ENCODE measurements at places on chromosomes 11 and 22.

DNA sequence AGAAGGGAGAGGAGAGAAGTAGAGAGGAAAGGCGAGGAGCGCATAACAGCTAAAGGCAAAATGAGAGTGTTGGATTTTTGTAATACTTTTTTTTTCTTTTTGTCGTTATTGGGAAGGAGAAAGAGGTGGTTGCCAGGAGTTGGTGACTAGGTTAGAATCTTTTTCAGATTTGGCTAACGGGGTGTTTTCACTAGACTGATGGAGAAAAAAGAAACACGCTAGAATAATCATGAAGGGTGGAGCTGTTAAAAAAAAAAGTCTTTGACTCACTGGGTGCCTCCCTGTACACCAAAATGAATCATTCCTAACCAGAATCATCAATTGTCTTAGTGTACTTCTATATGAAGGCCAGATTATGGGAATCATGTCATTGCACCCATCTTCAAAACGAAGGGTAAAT is 12.7 kb downstream of the BLID start:
- DNase-seq: no peak

DNA sequence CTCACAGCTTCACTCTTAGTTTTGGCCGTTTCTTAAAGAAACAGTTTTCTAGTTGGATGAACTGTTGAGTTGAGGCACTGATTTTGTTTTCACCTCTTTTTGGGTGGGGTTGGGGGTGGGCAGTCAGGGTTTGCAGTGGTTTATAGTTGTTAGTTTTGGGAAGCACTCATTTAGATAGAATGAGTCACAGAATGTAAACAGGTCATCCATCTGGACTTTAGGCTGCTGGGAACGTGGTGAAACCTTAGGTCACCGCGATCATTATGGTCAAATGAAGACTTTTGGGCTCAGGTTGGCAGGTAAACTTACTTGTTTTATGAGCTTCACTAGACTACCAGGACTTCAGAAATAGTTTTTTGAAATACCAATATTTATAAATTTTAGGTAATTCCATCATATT is 48.4 kb downstream of the CSTPP1 start:
- DNase-seq: no peak

GRCh38 chr11:36041988-36042611 is 98.2 kb downstream of the LDLRAD3 start:
- DNase-seq: no peak

DNA sequence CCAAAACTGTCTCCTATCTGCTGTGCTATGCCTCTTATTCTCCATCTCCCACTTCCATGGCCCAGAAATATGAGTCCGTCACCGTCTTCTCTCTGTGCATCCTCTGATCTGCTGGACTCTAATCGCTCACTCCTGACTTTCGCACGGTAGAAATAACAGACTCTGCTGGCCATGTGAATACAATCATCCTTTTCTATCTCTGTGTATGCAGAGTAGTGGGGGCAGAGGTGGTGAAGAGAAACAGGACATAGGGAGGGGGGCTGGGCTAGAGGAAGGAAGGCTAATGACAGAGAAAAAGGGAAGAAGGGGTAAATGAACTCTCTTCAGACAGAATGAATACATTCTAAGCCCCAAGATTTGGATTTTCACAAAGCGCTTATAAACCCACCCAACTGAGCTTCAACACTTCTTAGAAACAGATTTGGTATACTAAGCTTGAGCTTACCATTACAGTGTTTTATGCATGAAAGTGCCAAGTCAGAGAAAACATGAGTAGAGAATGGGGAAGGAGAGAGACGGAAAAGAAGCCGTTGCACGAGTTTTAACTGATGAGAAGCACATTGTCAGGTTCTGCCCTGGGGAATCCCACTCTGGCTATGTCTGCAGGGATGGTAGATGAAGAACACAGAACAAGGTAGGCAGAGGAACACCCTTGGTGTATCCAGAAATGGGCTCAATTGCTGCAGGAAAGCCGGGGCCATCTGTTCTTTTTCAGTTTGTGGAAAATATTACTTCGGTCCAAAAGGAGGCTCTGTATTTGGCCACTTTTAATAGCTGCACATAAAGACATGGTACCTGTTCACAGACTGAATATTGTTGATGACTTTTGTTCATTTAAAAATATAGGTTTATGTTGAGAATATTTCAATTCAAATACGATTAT is 324.7 kb downstream of the ETS1 start:
- no peak for DNase-seq

DNA sequence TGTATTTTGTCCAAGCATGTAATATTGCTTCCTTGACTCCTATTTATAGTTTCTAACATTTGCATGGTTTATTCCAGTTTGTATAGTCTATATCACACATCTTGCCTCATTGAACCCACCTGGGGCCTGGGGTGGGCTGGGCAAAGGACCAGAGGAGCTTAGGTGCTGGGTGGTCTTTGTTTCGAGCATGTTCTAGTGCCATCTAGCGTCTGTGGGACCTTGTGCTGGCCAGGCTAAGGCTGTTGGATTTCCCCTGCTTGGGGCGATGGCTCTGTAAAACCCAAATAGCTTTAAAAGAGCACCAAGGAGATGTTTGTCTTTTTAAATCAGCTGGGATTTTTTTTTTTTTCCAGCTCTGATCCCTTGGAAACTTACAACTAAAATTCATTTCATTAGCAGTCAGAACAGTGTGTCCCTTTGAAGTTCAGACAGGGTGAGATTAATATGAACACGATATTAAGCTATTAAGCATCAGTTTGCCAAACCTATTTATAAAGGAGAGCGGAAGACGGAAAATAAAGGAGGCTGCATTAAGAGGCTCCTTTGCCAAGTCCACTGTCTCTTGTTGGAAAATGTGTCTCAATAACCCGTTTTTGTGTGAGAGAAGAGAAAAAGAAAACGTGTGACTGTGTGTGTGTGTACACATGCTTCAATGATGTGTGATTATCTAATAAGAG is 157.4 kb downstream of the COMMD9 start:
- no peak for DNase-seq

- no peak for DNase-seq
Measured at GRCh38 chr22:41411021-41411851, 29.5 kb downstream of the TEF start.

DNA sequence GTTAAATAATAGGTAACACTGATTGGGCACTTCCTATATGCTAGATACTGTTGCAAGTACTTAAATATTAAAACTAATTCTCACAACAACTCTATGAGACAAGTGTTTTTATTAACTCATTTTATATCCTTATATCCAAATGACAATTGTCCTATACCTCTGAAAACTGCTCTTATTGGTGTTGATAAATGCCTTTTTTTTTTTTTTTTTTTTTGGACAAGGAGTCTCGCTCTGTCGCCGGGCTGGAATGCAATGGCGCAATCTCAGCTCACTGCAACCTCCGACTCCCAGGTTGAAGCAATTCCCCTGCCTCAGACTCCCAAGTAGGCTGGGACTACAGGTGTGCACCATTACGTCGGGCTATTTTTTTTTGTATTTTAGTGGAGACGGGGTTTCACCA is 41.6 kb downstream of the MRTFA start:
- DNase-seq: no peak

DNA sequence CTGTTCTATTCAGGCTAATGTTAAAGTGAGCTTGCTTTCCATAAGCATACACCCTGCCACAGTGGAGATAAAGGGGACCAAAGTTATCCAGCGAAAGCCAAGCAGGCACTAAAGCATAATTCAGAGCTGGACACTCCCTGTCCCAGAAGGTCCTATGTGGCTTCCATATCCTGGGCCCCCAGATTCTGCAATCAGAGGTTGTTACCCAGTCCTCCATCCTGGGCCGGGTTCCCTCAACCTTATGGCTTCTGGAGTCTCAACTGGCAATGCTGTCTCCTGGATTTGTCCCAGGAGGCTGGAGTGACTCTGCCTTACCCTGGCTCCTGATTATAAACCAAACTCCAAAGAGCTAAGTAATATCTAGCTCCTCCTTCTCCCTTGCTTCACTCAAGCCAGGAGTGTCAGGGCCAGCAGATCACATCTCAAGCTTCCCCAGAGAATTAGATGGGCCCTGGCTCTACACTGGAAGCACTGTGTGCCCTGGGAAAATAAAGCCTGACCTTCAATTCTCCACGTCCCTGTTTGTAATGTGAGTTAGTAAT is 14.0 kb upstream of the SMIM35 start:
- DNase-seq: no peak

- DNase-seq: no peak
Measured at GRCh38 chr11:45857961-45858474, 10.7 kb downstream of the CRY2 start.

DNA sequence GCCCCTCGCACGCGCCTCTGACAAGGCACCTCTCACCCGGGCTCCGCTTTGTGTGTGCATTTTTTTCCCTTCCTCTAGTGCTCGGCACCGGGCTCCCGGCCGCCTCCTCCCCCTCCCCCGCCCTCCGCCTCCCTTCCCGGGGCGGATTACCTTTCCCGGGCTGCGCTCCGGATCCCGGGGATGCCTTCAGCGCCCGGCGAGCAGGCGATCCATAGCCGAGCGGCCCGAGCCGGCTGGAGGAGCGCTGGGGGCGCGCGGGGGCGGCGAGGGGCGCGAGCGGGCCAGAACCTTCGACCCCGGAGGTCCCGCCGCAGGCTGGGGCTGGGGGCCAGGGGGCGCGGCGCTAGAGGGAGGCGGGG is 282 bp downstream of the MPPED2 start:
- DNase-seq: no peak

- no peak for DNase-seq
Measured at GRCh38 chr22:22877523-22878210, 9.9 kb upstream of the IGLL5 start.

DNA sequence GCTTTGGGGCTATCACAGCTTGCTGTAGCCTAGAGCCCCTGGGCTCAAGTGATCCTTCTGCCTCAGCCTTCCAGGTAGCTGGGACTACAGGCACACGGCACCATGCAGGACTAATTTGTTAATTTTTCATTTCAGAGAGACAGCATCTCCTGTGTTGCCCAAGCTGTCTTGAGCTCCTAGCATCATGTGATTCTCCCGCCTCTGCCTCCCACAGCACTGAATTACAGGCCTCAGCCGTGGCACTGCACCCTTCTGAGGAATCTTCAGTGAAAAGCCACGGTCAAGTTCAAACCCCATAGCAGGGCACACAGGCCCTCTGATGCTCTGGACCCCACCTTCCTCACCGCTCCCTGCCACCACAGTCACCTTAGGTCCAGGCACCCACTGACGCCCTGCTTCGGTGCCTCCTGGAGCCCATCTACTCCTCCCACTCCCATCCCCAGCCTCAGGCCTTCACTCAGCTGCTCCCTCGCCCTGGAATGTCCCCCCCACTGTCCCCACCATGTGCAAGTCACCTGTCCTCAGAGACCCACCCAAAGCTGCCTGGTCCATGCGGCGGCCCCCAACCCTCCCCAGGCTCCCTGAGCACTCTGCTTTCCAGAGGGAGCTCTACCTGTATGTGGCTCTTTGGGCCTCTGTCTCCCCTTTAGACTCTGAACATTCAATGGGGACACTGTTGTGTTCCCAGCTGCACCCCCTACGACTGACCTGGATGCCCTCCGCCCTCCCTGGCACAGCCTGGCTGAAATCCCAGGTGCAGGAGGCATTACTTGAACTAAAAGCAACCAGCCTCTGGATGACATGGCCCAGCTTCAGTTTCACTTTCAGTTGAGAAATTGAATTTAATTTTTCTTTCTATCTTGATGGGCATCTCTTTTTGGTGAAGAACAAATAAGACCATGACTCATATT is 1.6 kb downstream of the APOL2 start:
- DNase-seq: no peak

DNA sequence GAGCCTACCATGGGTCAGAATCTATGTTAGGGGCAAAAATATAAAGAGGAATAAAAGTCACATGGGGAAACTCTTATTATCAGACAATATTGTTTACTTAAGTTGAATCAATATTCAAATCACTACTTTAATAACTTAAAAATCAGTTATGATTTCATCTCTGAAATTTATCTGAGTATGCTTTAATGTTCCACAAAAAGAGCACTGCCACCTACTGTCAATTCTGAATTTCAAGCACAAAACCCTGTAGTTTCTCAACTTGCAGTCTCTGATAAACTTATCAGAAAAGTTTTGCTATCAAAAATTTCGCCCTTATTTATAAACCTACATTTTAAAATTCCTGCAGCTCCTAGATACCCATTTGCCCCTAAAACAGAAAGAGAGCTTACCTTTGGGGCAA is 47.3 kb downstream of the RDX start:
- no peak for DNase-seq

DNA sequence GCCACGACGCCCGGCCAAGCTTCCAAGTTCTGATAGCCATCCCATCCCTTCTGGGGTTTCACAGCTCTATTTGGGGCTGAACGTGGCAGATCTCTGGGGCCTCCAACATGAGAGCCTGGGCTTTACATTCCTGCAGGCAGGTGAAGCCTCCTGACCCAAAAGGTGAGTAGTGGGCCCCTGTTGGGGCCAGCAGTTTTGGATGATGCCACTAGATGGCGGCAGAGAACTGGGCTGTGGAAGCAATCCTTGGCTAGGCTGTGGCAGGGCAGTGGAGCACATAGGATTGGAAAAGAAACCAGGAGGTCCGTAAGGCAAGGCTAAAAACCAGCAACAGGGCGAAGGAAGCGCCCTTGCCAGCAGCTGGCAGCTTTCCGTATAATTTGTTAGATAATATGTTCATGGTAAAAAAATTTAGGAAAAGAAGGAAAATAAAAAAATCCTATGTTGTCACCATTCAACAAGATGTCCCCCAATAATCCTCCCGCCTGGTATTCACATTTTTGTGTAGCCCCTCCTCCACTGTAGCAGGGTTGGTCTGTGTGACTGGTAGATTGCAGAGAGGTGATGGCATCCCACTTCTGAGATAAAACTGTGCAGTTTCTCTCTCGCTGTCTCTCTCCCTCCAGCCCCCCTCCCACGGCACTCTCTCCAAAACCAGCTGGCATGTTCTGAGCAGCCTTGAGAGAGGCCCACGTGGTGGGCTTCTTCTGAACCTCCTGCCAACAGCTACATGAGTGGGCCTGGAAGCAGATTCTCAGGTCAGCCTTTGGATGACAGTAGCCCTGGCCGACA is 43.6 kb upstream of the OR4B1 start:
- DNase-seq: no peak

DNA sequence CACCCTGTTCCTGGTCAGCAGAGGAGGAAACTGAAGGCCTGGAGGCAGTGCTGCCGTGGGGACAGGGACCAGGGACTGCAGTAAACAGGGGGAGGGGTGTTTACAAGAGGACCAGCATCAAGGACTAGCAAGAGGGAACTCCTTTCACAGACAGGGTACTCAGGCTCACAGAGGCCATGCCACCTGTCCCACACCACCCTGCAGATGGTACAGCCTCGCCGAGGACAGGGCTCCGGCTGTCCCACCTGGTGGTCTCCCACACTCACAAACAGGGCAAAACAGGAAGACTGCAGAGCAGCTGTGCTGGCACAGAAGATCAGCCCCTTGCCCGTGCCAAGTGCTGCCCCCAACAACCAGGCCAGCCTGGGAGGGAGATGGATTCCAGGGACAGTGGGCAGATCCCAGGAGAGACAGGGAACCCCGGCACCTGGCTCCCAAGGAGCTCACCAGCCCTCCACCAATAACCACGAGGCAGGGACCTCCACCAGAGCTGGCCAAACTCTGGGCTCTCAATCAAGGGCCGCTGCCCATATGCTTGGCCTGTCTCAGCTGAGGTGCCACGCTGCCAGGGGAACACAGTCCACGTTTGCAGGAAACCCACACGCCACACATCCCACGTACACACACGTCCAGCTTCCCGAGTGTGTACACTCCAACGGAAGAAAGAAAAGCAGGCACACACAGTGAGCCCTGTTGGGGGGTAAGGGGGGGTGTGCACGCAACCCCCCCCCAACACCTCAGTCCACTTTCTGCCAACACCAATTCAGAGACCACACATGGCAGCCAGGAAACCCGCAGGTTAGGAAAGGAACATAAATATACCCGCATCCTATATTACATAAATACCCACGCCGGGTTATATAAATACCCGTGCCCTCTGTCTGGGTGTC is 2.1 kb downstream of the CSNK1E start:
- no peak for DNase-seq
